Left cardiac atrium (tissue), 4 donors: ENCODE measurements at places on chromosomes 3 and 15. TPM values are rescaled to one million over a fixed set of nuclear protein-coding genes. Genes with fewer than 3 reads are reported as not detected.

CASR gene
- total RNA-seq: not detected

AP3B2 gene
- total RNA-seq: 0.34 TPM

PLA1A gene
- total RNA-seq: 8.7 TPM

DCLK3 gene
- 0.21 TPM for total RNA-seq

DNA sequence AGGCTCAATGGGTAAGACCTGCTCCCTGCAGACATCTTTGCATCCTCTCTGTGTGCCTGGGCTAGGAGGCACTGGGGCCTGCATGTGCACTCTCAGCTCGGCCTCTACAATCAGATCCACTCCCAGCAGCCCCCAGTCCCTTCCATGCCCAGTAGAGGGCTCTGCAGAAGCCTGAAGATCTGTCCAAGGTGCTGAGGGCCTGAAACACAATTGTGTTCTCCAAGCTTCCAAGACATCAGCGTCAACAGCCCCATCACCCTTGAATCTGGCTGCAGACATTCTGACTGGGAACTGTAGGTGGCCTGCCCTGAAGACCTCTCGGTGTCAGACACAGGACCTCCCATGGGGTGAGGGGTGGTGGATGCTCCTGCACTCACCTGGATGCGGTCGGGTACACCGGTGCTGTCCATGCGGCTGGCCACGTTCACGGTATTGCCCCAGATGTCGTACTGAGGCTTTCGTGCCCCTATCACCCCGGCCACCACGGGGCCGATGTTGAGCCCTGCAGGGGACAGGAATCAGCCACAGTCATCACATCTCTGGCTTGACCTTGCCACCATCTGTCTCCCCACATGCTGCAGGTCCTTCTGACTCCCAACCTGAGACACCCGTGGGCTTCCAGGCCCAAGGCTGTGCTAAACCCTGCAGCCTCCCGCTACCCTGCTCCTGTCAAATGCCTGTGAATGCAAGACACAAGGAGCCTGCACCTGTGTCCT is 84.7 kb downstream of the SEC22A start:
- no peak for DNase-seq

DNA sequence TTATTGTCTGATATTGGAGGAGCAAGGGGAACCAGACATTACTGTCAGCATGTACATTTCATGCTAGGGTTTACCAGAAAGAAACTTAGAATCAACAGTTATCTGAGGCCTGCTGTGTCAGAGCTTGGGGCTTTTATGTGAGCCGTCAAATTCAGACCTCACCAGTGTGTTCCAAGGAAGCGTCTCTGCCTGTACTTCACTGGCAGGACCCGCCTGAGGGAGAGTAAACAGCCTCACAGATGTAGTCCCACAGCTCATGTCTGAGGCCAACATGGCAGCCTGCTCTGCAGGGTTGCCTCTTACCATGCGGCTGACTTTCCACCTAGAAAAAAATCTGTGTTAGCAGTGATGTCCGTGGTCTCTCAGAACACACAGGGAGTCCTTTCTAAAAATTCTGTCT is 74.3 kb downstream of the GHSR start:
- DNase-seq: no peak

GRCh38 chr3:100081311-100081710 is 33.0 kb downstream of the FILIP1L start:
- DNase-seq: no peak

DNA sequence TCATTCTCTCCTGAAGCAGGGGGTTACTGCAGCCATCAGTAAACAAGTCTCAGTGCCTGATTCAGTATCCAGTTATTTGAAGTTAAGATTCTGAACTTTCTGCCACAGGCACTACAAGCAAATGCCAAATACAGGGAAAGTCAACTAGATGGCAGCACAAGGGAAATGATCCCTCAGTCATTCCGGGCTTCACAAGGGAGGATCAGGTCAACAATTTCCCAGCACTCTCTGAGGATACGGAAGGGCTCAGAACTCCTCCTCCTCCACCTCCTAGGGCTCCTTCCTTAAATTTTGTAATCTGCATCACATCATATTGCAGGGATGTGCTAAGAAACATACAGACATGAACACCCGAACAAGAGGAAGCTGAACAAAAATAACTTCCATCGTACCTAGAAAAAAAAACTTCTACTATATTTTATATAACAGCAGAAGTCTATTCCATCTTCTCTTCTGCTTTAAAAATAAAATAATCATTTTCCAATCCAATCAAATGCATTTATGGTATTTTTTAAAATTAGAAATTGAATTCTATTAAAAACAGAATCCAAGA is 187.1 kb downstream of the FMN1 start:
- no peak for DNase-seq

DNA sequence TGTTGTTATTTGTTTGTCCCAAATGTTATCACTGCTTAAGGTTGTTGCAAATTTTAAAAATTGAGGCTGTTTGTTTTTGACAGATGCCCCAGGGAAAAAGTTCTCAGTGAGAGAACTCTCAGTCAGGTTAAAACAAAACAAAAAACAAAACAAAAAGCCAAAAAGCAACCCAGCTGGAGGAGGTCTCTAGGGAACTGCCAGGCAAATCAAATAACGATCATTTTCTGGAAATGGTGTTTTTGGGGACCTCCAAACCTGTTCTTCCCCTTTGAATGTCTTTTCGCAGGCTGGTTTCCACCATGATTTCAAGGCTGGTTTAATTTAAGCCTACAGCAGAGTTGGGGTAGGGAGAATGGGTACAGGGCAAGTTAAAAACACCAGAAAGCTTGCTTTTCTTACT is 27.2 kb downstream of the SPINK8 start:
- no peak for DNase-seq

DNA sequence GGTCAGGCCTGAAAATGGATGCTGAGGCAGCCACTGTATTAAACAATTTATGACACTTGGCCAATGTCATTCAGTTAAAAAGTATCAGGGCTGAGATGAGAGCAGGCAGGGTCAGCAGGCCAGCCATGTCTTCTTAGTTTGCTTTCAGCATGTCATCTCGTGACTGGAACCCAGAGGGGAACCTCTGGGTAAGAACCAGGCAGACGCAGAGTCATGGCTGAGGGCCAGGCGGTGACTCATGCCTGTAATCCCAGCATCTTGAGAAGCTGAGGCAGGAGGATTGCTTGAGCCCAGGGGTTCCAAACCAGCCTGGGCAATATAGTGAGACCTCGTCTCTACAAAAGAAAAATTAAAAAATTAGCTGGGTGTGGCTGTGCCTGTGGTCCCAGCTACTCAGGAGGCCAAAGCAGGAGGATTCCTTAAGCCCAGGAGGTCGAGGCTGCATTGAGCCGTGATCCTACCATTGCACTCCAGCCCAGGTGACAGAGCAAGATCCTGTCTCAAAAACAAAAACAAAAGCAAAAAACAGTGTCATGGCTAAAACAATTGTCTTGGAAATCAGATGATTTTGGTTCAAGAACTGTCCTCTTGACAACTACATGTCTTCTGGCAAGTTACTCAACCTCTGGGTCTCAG is 11.7 kb downstream of the BCL2L10 start:
- DNase-seq: peak; percentile 79

- no peak for DNase-seq
Measured at GRCh38 chr15:43251871-43252250, 14.9 kb downstream of the TGM5 start.
